ENCODE measurements at places on chromosomes 11 and 22. TPM values are rescaled to one million over a fixed set of nuclear protein-coding genes. Genes with fewer than 3 reads are reported as not detected.

DNA sequence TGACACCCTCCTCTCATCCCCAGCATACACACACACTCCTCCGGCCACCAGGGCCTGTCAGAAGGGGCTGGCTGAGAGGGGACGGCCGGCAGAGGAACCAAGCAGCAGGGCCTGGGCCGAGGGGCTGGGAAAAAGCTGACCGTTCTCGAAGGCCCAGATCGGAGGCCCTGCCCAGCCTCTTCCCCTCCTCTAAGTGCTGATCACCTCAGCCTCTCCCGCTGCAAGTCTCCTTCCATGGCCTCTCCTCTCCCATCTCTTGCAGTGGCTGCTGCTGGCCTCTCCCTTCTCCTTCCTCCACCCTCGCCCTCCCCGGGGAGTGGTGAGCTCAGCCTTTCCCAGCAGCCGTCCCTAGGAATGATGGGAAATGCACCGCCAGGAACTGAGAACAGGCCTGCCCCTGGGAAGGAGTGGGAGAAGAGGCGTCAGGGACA lies 39.6 kb downstream of the ARRB1 start:
- peak overlapping the region; percentile 61 for H3K4me3 ChIP-seq
- no peaks in the 10 kb centered on the region for H3K27me3 ChIP-seq
- H3K4me1 ChIP-seq: peaks cover 43% of the 10 kb centered on the region
- peaks cover 8% of the 10 kb centered on the region for H3K36me3 ChIP-seq
- peak overlapping the region; percentile 97 for H3K27ac ChIP-seq

CTSF gene
- 75.5 TPM for total RNA-seq

- no peak overlapping the region for H3K27ac ChIP-seq
- no peak overlapping the region for H3K4me3 ChIP-seq
- H3K4me1 ChIP-seq: peaks cover 74% of the 10 kb centered on the region
- no peak for DNase-seq
- H3K36me3 ChIP-seq: peaks cover 31% of the 10 kb centered on the region
These were observed 11.0 kb downstream of the TANGO2 start for GRCh38 chr22:20031732-20032406.

DNA sequence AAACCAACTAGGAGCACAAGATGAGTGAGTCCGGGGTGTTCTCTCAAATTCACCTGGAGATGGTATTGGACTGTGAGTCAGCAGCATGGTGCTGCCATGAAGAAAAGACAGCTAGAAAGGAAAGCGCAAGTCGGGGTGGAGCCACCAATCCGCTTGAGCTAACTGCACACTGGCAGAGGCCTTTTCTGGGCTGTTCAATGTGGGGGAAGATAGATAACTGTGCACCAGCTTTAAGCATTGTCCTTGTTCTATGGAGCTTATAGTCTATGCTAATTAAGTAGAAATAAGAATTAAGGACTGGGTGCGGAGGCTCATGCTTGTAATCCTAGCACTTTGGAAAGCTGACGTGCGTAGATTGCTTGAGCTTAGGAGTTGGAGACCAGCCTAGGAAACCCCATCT lies 21.9 kb upstream of the SORL1-AS1 start:
- H3K4me3 ChIP-seq: no peak overlapping the region
- no peak overlapping the region for H3K27ac ChIP-seq
- H3K36me3 ChIP-seq: no peaks in the 10 kb centered on the region
- no peaks in the 10 kb centered on the region for H3K27me3 ChIP-seq
- DNase-seq: no peak
- H3K4me1 ChIP-seq: no peaks in the 10 kb centered on the region

DNA sequence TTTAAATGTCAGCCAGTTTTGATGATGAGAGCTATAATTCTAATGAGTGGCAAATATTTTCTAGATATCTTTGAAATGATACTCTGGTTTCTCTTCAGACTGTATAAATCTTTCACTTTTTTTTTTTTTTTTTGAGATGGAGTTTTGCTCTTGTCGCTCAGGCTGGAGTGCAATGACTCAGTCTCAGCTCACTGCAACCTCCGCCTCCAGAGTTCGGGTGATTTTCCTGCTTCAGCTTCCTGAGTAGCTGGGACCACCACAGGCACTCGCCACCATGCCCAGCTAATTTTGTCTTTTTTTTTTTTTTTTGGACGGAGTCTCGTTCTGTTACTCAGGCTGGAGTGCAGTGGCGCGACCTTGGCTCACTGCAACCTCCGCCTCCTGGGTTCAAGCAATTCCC lies 113.6 kb downstream of the TEAD1 start:
- H3K4me3 ChIP-seq: no peak overlapping the region
- H3K27ac ChIP-seq: no peak overlapping the region

DNA sequence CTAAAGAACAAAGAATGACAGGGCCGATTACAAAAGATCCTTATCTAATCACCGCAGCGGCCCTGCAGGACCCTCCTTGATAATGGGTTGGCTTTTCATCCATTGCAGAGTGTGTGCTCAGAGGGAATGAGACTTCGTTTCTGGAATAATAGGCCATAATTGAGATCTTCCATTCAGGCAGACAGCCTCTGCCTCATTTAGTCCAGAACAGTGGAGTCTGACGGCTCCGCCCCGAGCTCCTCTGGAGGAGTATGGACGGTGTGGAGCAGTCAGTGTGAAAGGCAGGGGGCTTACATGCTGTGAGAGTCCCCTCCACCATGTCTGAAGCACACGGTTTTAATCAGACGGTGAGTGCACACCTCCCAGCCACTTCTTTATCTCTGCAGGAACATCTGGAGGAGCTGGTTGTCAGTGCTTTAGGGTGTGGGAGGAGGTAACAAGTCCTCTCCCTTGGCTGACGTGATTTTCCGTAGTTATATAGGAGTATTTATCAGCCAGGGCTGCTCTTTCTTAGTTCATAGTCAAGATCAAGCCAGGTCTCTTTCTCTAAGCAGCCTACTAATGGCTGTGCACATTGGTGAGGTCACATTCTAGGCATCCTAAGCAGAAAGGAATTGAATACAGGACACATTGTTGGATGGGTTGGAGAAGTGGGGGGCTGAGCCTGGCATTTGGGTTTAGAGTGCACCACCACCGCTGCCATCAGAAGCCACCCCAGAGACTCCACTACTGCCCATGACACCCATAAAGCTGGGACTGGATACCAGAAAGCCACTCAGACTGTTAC lies 1477.9 kb downstream of the TBC1D22A start:
- H3K27me3 ChIP-seq: peaks cover 48% of the 10 kb centered on the region
- no peaks in the 10 kb centered on the region for H3K36me3 ChIP-seq
- DNase-seq: no peak
- H3K4me1 ChIP-seq: no peaks in the 10 kb centered on the region

DCDC1 gene
- total RNA-seq: 0.09 TPM

NXF1 gene
- 37.0 TPM for total RNA-seq

CNGA4 gene
- not detected for total RNA-seq

MOV10L1 gene
- total RNA-seq: not detected

OR5I1 gene
- not detected for total RNA-seq

DNA sequence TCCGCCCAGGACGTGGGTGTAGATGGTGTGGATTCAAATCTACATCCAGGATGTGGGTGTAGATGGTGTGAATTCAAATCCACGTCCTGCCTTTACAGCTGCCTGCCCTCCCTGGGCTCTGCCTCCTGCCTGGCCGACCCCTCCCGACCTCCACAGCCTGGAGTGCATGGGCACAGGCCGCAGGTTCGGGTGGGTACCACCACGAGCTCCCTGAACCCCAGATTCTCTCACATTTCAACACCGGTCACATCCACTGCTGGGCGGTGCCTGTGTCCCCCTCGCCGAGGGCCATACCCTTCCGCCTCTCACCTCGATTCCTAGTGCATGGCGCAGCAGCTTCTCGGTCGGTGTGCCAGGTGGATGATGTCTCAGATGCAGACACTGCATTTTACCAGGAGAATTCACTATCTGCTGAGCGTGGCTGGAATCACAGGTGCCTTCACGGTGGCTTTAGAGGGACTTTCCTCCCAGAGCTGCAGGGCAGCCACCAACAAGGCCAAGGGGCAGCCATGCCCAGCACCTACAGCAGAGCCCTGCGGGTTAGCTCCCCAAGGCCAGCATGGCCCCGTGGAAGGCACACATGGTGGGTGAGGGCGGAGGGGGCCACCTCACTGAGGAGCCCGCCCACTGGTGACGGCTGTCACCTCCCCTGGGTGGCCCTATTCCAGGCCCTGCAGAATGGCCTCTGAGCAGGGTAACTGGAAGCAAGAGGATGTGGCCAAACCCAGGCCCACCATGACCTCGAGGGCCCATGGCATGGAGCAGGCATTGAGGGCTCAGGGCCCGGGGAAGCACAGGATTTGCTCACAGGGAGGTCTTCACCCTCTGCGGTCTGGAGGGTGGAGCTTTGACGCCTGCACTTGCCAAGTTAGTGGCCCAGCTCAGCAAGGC lies 638.5 kb downstream of the TBC1D22A start:
- H3K4me1 ChIP-seq: no peaks in the 10 kb centered on the region
- DNase-seq: no peak
- no peak overlapping the region for H3K4me3 ChIP-seq
- H3K36me3 ChIP-seq: no peaks in the 10 kb centered on the region
- H3K27me3 ChIP-seq: no peaks in the 10 kb centered on the region

MS4A3 gene
- not detected for total RNA-seq

DNA sequence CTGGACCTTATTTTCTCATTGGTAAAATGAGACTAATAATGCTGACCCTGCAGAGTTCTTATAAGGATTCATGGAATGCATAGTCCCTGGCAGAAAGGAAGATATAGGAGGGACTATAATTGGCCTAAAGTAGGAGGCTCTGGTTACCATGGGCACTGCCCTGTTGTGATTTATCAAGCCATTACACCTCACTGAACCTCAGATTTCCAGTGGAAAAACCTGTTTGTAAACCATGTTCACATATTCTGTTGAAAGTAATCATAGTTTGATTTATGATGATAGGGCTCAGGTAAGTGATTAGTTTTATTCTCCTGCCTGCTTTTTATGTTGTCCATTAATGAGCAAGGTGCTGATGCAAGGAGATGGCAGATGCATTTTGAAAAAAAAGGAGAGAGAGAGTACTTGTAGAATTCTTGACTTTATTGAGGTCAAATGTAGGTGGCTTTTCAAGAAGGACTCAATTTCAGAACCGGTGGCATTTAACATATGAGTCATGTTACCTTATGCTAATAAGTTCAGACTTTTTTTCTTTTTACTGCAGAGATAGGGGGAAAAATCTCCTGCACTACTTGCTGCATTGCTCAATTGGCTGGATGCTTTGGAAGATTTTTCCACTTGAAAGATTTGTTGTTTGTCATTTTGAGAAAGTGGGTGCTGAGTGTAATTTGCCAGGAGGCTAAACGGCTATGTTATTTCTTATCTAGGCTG lies 14.6 kb downstream of the NF2 start:
- DNase-seq: no peak
- H3K4me1 ChIP-seq: peaks cover 19% of the 10 kb centered on the region
- no peak overlapping the region for H3K27ac ChIP-seq
- no peak overlapping the region for H3K4me3 ChIP-seq

CHRM1 gene
- total RNA-seq: not detected

- no peaks in the 10 kb centered on the region for H3K27me3 ChIP-seq
- DNase-seq: peak; percentile 56
- peak overlapping the region; percentile 17 for H3K4me3 ChIP-seq
- peaks cover 49% of the 10 kb centered on the region for H3K4me1 ChIP-seq
- peak overlapping the region; percentile 86 for H3K27ac ChIP-seq
These were observed 36.6 kb downstream of the ST3GAL4 start for GRCh38 chr11:126391970-126392632.

GRCh38 chr22:41976961-41977566 lies 7.8 kb downstream of the SEPTIN3 start:
- H3K27me3 ChIP-seq: peaks cover 34% of the 10 kb centered on the region
- H3K4me1 ChIP-seq: no peaks in the 10 kb centered on the region
- no peaks in the 10 kb centered on the region for H3K36me3 ChIP-seq
- H3K4me3 ChIP-seq: peak overlapping the region; percentile 15
- DNase-seq: no peak
- no peak overlapping the region for H3K27ac ChIP-seq

DNA sequence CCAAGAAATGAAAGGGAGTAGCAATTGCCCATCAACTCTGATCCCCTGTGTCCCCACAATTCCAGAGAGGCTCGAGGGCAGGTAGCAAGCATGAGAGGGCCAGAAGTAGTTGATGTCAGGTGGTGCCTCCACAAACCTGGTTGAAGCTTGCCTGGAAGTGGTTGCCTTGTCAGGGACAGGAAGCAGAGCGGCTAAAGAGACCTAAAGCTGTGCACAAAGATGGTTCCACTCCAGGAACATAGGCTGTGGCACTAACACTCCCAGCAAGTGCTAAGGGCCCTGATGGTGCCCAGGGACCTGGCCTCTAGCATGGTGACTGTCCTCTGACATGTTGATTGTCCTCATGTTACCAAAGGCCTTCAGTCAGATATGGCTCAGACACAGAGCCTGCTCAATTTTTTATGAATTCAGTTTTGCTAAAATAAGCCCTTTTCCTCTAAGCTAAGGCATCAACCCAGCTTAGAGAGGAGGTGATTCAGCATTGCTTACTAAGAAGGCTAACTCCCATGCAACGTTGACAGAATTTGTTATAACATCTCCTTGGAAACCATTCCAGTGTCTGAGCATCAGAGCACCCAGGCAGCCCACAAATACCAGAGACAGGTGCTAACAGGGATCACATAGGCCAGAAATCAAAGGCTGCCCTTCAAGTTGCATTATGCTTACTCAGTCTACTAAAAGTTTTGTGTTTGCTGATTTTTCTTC lies 196.3 kb upstream of the ARHGAP20 start:
- no peaks in the 10 kb centered on the region for H3K4me1 ChIP-seq
- H3K36me3 ChIP-seq: no peaks in the 10 kb centered on the region
- H3K27ac ChIP-seq: no peak overlapping the region
- DNase-seq: no peak

DNA sequence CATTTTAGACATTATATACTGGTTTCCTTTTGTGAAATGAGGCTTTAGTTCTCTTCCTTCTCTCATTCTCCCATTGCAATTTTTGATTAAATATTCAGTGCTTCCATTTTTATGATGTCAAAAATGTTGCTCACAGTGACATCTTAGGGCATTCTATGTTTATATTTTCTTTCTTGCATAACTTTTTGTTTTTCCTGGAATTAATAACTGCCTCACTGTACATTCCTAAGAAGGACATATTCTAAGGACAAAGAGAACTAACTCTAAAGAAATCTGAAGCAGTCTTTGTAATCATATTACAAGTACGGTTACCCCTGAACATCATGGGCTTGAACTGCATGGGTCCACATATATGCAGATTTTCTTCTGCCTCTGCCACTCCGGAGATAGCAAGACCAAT lies 25.8 kb upstream of the P2RY6 start:
- no peaks in the 10 kb centered on the region for H3K27me3 ChIP-seq
- peaks cover 11% of the 10 kb centered on the region for H3K4me1 ChIP-seq
- DNase-seq: no peak
- no peak overlapping the region for H3K27ac ChIP-seq
- H3K4me3 ChIP-seq: no peak overlapping the region

All from heart right ventricle (tissue), 16 donors.